ENCODE measurements at places on chromosomes 16 and 17.
A peak's percentile ranks its signal among the peaks of the same experiment; 100 is the strongest.

DNA sequence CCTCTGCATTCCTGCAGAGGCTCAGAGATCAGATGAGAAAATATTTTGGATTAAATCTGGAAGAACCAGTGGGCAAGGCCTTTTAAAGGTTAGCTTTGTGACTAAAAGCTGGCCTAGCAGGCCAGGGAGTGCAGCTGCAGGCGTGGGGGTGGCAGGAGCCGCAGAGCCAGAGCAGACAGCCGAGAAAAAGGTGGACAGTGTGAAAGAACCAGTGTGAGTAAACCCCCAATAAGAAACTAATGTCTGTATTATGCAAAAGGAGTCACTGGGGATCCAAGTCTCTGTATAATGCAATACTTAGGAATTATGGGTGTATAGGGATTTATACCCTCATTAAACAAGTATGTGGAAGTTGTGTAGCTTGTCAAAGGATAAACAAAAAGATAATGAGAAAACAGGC lies 21.4 kb upstream of the SPACA3 start:
- DNase-seq = no peak

GRCh38 chr16:27318392-27319256 lies 4.8 kb downstream of the IL4R start:
- peak; percentile 74 for DNase-seq

GRCh38 chr16:11231367-11231970 lies 24.5 kb downstream of the SOCS1 start:
- no peak for DNase-seq

- no peak for DNase-seq
Observed at GRCh38 chr16:2428051-2428783, 1.0 kb upstream of the CCNF start.

DNA sequence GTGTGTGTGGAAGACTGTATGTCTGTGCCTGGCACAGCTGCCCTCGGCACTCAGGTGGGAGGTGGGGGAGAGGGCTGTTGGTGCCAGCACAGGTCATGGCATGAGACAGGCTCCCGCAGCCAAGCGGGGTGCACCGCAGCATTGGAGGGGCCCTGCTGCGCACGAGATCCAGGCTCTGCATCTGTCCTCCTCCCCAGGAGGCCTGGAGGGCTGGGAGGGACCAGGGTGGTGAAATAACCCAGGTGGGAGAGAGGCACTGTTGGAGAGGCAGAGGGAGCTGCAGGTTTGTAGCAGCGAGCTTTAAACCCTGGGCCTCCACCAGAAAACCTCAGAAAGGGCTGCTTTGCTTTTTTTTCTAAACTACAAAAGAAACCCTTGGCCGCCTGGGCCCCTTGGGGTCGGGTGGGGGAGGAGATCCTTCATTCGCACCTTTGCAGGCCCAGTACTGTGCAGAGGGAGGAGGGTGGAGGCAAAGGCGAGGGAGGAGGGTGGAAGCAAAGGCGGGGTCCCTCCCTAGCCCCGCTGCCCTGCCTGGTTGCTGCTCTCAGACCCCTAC lies 241.7 kb downstream of the SEC14L1 start:
- DNase-seq = no peak

DNA sequence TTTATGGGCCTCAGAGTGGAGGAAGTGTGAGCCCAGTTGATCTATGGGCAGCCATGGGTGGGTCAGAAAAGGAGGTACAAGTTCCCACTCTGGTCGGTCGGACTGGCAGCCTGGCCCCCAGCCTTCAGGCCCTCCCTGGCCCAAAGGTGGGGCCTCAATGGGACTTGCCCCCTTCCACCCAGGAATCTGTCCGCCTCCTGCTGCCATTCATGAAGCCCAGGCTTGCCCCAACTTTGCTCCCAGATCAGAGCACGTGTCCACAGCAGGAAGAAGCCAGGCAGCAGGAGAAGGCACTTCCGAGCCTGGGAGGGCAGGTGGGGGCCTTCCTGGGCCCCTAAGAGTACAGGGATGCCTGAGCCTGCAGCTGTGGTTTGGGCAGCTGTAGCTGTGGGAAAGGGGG lies 3.0 kb upstream of the CMTM3 start:
- no peak for DNase-seq

- no peak for DNase-seq
Observed at GRCh38 chr17:27368151-27368795, 74.4 kb downstream of the WSB1 start.

DNA sequence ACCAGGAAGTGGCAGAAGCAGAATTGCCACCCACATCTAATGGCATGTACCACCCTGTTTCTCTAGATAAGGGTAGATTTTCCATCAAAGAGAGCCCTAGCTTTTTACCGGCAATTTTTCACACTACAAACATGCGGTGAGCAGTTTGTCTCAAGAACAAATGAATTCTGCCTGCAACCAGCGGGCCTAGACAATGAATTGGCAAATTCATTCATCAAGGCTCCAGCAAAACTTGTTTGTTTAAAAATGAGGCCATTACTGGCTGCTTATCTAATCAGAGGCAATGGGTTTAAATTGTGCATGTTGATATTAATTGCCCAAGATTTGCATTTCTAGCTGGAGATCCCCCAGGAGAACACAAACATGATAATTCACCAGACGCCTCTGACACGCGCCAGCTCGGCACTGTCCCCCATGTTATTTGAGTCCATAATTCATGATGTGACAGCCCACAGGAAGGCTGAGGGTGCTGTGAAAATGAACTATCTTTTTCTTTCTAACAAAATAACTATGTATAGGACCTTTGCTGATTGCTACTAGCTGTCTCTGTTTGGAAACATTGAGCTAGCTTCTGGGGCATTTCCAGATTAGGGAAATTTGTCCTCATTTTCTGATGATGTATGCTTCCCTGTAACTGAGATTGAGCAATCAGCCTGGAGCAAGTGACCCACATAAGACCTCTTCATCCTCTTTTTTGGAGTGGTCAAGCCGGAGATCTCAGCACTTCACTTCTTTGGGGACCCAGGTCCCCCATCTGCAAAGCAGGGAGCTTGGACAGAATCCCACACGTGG lies 80.8 kb downstream of the CNGB1 start:
- DNase-seq = peak; percentile 25

All from muscle of back (tissue), 13 donors.